ENCODE measurements at places on chromosomes 6 and 20. TPM values are rescaled to one million over a fixed set of nuclear protein-coding genes. Genes with fewer than 3 reads are reported as not detected.
A peak's percentile ranks its signal among the peaks of the same experiment; 100 is the strongest.

The SLC4A11 gene
- total RNA-seq, result not detected

The AFG1L gene
- 1.7 TPM for total RNA-seq

The RBPJL gene
- total RNA-seq, result not detected

The SEL1L2 gene
- not detected for total RNA-seq

The HUS1B gene
- total RNA-seq, result 2.6 TPM

The PLCB1 gene
- total RNA-seq, result 16.3 TPM

The SPTLC3 gene
- total RNA-seq, result 4.5 TPM

The WFDC5 gene
- not detected for total RNA-seq

The SIGLEC1 gene
- total RNA-seq, result 45.5 TPM

DNA sequence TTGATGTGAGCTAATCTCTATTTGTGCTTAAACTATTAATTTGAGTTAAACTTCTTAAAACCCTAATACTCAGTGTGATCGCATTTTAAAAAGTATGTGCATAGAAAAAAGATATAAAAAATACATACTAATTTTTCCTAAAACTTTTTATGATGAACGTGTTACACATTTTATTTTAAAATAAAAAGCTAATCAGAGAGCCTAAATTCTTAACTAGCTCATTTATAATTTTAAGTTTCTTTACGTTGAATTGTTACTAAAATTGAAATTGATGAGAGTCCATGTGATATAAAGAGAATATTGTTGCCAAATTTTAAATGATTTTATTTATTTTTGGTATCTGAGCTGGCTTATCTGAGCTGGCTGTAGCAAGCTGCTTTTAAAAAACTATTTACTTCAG, 6.6 kb downstream of the MAP3K4 start:
- no peak for DNase-seq

DNA sequence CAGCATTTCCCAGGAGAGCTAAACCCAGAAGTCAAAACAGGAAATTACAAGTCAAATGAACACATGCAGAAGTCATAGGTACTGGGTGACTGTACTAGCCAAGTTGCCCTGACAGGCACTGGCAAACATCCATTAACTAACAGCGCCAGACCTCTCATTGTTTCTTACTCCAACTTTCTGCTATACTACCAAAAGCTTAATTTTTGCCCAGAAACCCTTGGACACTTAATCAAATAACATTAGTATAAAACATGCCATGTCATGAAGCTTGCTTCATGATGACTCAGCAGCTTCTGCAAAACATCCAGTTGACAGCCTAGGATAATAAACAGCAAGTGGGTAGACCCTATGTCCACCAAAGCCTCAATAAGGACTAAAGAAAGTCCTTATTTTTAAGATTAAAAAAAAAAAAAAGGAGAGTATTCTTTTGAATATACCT, 3.5 kb downstream of the NUP153 start:
- DNase-seq, result peak; percentile 18

DNA sequence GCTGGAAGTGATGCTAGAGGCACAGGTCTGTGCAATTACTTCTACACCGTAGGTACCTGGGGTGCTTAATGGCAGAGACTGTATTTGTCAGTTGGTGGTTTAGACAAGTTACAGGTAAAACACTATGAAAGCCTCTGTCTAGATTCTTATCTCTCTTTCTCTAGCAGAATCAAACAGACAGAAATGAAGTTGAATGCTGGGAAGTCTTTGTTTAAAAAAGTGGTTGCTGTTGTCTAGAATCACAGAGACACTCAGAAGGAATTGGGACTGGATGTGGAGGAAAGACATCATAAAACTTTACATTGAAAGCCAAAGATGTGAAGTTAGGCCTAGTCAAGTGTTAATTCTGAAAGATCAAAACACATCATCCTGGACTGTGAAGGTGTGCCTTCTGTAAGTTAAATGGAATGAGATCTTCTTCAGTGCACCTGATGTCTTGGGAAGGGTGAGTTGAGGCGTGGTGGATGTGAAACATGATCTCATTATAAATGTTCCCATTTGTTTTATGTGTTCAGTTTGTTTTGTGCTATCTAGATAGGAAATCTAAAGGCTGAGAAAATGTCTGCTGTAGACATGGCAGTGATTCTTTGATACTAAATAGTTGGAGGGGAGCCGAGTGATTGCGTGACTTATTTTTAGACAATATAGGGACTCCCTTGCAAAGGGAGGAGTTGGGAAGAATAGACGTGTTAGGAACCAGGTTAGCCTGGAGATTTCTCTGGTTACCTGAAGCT, 290.2 kb downstream of the SOX4 start:
- DNase-seq, result no peak

DNA sequence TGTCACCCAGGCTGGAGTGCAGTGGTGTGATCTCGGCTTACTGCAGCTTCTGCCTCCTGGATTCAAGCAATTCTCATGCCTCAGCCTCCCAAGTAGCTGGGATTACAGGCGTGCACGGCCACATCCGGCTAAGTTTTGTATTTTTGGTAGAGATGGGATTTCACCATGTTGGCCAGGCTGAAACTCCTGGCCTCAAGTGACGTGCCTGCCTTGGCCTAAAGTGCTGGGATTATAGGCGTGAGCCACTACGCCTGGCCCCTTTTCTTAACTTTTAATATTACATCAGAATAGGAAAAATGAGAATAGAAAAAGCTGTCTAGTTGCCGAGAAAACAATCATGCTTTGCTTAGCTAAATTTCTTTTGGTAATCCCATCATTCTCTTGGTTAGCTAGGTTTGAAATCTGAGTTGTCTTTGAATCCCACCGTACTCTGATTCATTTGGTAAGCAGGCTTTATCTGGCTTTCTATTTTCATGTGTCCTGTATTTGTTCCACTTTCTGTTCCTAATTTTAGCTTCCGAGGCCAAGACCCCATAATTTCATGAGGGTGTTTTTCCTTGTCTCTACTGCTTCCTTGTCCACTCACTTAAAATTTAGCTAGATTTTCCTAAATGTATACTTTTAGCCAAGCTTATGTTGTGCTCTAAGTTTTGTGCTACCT, 83.5 kb downstream of the NCOA3 start:
- DNase-seq, result no peak

DNA sequence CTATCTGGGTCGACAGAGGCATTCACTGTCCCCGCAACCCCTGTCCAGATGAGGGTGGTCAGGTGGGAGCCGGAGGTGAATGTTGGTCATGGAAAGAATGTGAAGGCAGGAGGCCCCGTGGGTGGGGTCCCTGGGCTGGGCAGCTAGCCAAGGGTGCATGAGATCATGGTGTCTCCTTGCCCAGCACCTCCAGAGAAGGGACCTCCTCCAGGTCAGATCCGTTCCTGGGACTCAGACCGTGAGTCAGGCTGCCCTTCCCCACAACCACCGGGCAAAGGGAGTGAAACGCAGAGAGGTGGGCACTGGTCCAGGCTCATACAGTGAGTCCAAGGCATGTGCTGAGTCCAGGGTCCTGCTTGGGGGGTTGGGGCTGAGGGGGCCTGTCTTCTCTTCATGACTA, 3.5 kb downstream of the FOXS1 start:
- DNase-seq, result peak; percentile 68

GRCh38 chr6:158837684-158838625, 18.8 kb upstream of the EZR start:
- no peak for DNase-seq

GRCh38 chr6:36349240-36349639, 12.6 kb upstream of the BNIP5 start:
- DNase-seq, result no peak

DNA sequence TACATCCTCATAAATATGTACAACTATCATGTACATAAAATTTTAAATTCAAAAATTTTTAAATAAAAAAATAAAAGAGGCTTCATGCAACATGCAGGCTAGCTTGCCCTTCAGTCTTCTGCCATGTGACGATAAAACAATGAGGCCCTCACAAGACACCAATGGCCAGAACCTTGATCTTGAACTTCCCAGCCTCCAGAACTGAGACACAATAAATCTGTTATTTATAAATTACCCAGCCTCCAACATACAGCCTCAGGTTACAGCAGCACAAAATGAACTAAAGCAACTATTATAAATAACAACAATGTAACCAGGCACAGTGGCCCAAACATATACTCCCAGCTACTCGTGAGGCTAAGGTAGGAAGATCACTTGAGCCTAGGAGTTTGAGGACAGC, 42.8 kb downstream of the SERAC1 start:
- DNase-seq, result no peak

DNA sequence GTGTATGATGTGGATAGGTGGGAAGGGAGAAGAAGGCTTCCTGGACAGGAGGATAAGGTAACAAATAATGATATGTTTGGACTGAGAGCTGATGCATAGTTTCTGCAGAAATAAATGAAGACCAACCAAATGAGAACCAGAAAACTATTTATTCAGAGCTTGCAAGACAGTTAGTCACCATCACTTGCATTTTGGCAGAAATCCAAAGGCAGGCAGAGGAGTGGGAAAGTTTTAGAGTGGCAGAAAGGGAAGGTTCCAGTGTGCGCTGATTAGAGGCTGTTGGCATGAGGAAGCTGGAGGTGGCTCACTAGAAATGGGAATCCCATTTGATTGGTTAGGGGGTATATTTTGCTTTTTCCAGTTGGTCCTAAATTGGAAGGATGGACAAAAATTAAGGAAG, 13.0 kb upstream of the F13A1 start:
- DNase-seq, result no peak

DNA sequence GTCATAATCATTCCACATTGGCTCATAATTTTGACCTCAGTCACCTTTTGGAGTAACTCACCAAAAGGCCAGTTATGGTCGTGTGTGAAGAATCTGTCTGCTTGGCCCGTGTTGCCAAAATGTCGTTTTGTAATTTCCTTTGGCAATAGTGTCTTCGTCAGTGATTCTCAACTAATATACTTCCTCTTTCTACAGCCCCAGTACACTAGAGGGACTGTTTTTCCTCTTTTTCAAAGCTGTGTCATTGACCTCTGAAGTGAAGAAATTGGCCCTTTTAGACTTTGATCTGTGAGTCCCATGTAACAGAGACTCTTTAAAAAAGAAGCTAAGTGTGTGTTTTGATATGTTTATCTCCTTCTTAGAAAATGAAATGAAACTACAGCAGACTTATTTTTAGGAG, 5.2 kb downstream of the FOXO3 start:
- DNase-seq, result no peak

DNA sequence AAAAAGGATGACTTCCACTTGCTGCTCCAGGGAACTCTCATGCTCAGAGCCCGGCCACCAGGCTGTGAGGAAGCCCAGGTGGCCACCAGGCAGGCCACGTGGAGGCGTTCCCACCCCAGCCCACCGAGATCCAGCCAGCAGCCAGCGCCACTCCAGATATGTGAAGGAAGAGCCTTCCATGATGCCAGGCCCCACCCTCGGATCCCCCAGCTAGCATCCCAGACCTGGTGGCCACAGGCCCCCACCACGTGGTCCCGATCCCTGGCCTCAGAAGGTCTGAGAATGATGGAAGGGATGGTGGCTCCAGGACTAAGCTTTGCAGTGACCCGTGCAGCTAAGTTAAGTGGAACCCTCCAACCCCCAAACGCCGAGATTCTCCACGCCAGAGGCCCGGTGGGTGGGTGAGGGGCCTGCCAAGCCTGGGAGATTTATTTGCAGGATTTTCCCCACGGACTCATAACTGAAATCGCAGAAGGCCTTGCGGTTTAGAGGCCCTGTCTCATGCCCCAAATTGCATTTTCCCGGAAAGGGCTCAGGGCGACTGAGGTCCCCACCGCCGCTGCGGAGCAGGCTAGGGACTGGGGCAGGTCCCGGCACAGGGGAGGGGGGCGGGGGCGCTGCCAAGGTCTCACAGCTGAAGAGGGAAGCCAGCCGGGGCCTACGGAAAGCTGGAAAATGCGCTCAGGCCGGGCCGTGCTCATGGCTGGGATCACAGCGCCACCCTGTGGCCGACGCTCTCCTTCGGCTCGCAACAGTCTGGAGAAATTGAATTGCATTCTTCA, 31.1 kb upstream of the CST7 start:
- DNase-seq, result no peak

DNA sequence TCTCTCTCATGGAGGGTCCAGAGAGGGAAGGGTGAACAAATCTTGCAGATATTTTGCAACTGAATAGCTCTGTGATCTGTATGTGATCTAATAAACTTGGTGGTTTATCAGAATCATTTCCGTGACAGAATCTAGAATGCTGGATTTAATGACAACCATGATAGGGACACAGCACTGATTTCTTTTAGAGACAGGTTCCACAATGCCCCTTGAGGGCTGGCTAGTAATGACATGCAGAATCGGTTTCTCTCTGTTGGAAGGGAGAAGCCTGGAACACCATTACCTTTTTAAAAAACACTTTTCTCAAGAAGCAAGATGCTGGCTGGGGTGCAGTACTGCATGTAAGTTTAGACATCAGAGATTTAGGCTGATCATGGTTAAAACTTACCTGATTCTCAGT, 313.4 kb downstream of the CDH26 start:
- DNase-seq, result no peak

DNA sequence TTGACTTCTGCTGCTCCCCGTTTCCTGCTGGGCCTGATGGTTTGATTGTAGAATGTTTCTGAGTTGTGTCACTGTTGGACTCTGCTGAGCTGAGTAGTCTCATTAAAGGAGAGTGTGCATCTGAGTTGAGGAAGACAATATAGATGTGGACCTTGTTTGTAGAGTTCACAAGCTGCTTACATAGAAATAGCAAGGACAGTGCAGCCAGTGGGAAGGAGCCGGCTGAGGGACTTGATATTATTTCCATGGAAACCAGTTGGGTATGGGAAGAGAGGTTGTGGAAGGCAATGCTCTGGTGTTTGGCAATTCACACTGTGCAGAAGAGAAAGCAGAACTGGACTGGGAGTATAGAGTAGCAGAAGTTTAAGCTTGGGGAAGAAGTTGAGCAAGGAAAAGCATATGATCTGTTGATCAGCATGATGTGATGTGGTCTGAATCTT, 14.8 kb downstream of the IGF2R start:
- DNase-seq, result no peak

DNA sequence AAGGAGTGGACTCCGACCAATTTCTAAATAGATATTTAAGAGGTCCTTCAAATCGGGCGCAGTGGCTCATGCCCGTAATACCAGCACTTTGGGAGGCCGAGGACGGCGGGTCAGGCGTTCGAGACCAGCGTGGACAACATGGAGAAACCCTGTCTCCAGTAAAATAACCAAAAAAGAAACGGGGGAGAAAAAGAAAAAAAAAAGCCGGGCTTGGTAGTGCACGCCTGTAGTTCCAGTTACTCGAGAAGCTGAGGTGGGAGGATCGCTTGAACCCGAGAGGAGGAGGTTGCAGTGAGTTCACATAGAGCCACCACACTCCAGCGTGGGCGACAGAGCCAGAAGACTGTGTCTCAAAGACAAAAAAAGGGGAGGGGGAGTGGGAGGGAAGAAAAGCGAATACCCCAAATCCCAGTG, 53.3 kb upstream of the HFE start:
- DNase-seq, result no peak

Data from thoracic aorta (tissue), 2 donors.